ENCODE measurements at places on chromosomes 13 and 19. TPM values are rescaled to one million over a fixed set of nuclear protein-coding genes. Genes with fewer than 3 reads are reported as not detected.

The PLK5 gene
- total RNA-seq = not detected

The ETV2 gene
- total RNA-seq = 0.61 TPM

DNA sequence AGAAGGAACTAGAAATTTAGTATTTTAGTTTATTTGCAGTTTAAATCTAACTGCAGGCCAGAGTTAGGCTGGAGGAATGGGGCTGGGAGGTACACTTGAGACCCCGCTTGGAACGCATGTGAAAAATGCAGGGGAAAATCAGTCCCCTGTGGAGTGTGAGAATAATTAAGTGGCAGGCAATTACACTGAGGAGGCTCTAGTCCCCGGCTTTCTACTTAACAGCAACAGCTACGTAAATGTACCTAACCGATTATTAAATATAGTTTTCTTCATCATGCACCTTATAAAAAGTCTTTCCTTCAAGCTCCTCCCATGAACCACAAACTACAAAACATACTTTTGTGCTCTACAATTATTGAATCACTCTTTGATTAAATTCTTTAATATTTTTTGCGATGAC, 804 bp downstream of the ZNF708 start:
- ATAC-seq = no peak

GRCh38 chr13:35518337-35518946, 42.0 kb upstream of the MAB21L1 start:
- no peak for ATAC-seq

The KLF12 gene
- 14.3 TPM for total RNA-seq

GRCh38 chr13:36445278-36445677, 13.0 kb downstream of the CCNA1 start:
- no peak for ATAC-seq

GRCh38 chr13:43124490-43124889, 101.1 kb downstream of the DNAJC15 start:
- no peak for ATAC-seq

DNA sequence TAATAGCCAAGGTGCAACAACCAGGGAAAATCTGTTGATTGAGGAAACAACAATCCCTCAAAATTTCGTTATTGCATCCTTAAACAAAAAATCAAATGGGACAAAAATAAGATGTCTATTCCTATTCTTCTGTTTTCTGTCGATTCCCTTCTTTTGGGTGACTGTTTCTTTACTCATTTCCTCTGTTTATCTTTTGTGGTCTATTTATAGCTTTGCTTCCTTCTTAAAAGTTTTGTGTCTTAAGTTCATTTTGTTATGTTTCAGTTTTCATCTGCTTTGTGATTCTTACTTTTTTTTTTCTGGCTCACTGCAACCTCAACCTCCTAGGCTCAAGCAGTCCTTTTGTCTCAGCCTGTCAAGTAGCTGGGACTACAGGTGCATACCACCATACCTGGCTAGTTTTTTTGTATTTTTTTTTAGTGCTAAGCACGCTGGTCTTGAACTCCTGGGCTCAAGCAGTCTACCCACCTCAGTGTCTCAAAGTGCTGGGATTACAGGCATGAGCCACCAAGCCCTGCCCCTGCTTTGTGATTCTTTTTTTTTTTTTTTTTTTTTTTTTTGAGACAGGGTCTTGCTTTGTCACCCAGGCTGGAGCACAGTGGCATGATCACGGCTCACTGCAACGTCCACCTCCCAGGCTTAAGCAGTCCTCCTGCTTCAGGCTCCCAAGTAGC, 10.4 kb downstream of the ZNF146 start:
- ATAC-seq = peak; percentile 50
